Stimulated activated CD8-positive, alpha-beta memory T cell treated with anti-CD3 and anti-CD28 coated beads, Interleukin-15, amount 100 ng/mL, for 24 hours (primary cell): ENCODE measurements at places on chromosomes 2 and 18.

DNA sequence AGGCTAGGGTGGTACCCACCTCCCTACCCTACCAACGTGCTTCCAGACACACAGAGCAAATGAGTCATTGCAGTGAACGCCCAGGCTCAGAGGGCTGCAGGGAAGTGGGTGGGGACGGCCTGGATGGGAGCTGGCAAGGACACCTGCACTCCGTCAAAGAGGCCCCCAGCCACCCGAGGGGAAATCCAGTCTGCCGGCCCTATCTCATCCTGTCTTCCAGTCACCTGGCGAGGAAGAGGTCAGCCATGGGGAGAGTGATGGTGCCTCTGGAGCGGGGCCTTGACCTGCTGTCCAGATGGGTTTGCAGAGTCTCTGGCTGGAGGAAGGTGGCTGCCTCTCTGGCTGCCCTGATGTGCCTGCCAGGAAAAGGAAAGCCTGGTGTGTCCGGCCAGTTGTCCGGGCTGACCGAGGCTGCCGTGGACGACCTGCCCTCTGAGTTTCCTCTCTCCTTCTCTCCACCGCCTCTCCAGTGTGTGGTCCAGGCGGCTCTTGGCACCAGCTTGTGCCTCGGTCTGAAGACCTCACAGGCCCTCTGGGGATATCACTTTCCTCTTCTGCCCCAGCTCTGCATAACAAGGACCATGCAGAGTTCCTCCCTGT, 209.7 kb upstream of the COPS8 start:
- DNase-seq, result no peak

- no peak for DNase-seq
These were observed 107.4 kb upstream of the ID2 start for GRCh38 chr2:8574196-8575037.

DNA sequence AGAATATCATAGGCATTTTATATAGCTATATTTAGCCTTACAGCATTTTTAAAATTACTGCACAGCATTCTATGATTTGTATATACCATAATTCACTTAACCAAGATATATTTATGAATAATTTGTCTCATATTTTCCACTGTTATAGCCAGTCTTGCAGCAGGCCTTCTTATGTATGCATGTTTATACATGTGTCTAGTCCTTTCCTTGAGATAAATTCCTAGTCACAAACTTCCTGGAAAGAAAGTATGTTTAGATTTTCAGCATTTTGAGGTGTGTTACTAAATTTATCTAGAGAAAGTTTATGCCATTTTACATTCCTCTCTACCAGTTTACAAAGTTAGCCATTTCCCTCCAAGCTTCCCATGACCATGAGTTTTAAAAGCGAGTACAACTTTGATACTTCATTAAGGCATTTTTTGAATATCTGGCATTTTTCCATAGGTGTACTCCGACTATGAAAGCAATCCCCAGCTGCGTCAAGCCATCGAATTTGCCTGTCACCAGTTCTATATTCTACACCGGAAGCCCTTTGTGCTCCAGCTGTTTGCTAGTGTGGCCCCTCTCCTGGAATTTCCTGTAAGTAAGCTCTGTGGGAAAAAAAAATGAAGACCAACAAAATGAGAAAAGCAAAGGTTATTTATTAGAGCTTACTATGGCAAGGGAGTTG, 59.4 kb upstream of the RPE start:
- no peak for DNase-seq

DNA sequence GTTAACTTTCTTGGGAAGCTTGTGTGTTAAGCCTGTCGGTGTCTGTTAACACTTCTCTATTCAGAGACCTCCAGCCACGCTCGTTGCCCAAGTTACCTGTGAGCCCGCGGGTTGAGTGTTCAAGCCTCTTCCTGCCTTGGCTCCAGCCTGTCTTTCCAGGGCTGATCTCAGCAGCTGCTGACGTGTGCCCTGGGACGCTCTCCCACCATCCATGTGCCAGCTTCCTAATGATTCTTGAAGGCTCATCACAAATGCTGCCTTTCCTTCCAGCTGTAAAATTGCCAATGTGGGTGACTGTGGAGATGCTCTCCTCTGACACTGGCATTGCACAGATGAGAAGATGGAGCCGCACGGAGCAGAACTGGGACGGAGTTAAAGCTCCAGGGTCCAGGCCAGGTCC, 6.1 kb downstream of the RNF144A start:
- no peak for DNase-seq

GRCh38 chr18:13480571-13481255, 245.6 kb downstream of the FAM210A start:
- DNase-seq, result no peak

DNA sequence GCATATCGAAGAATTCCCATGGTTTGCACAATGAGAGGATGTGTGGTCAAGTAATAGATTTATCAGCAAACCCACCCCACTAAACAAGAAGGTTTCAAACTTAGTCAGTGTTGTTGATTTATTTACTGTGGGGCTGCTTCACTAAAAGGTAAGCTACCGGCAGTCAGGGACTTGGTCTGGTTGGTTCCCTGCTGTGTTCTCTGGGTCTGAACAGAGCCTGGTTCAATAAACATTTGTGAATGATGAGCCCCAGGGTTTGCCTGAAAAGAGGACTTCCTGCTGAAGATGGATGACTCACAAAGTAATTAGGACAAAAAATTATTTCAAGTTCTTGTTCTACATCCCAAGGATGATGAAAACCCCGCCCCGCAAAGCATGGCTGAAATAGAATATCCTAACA, 108.3 kb downstream of the SPP2 start:
- DNase-seq, result no peak

DNA sequence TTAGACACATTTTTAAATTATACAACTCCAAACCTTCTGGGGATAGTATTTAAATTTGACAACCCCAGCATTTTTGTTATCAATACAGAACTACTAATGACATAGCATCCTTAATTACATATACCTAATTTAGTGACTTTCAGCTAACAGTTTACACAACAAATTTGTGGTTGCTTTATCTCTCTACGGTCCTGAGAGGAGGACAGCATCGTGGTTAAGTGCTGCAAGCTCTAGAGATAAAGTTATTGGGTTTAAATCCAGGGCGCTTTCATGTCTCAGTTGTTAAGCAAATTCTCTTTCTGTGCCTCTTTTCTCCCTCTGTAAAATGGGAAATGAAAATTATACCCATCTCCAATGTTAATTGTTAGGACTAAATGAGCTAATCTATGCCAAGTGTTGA, 129.3 kb downstream of the METTL4 start:
- DNase-seq, result no peak

- DNase-seq, result no peak
These were observed at the start of gene ZEB2 for GRCh38 chr2:144519934-144520731. ZEB2 (minus strand) TSS chr2:144520119; CDS start chr2:144517350, 2,769 bp downstream.

- no peak for DNase-seq
These were observed 35.4 kb downstream of the FBXO11 start for GRCh38 chr2:47870641-47871540.

DNA sequence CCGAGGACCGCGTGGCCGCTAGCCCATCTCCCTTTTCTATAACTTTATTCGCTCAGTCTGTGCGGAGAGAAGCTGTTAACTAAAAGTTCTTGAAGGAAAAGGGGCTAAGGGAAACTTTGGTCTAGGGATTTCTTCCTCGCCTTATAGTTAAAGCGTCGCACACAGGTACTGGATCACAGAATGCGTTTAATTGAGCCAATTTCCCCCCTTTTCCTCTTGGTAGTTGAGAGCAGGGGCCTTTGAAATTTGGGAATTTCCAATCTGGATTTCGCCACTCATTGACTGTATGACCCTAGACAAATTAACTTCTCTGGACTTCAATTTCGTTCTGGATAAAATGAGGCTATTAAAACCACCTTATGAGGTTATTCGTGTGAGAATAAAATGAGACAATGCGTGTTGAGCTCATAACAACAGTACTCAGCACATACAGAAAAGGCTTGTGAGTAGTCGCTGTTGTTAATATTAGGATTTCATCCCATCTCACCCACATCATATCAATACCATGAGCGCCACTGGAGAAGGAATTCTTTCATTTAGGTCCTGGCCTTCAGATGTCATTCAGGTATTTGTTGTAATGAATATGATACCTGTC, 763 bp upstream of the OLA1 start:
- no peak for DNase-seq

- no peak for DNase-seq
These were observed 74.0 kb downstream of the ZNF516 start for GRCh38 chr18:76420898-76421684.

GRCh38 chr2:73133566-73134197, 20.9 kb upstream of the RAB11FIP5 start:
- DNase-seq, result no peak

- DNase-seq, result no peak
These were observed 21.1 kb downstream of the ZNF142 start for GRCh38 chr2:218638372-218638771.

DNA sequence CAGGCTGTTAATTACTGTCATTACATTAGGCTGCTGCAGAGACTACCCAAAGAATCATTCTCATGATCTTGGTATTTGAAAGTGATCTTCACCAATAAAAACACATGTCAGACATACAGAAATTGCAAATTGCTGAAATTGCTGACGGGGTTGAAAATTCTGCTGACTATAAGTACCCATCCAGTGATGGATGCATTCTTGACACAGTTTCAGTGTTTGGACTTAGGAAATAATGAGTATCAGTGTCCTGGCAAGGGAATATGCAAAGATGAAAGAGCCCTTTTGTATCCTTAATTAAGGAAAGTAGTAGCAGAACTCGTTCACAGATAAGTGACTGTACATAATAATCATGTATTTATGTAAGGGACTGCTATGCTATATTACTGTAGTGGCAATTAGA, 221.1 kb upstream of the ATP5MC3 start:
- DNase-seq, result no peak

DNA sequence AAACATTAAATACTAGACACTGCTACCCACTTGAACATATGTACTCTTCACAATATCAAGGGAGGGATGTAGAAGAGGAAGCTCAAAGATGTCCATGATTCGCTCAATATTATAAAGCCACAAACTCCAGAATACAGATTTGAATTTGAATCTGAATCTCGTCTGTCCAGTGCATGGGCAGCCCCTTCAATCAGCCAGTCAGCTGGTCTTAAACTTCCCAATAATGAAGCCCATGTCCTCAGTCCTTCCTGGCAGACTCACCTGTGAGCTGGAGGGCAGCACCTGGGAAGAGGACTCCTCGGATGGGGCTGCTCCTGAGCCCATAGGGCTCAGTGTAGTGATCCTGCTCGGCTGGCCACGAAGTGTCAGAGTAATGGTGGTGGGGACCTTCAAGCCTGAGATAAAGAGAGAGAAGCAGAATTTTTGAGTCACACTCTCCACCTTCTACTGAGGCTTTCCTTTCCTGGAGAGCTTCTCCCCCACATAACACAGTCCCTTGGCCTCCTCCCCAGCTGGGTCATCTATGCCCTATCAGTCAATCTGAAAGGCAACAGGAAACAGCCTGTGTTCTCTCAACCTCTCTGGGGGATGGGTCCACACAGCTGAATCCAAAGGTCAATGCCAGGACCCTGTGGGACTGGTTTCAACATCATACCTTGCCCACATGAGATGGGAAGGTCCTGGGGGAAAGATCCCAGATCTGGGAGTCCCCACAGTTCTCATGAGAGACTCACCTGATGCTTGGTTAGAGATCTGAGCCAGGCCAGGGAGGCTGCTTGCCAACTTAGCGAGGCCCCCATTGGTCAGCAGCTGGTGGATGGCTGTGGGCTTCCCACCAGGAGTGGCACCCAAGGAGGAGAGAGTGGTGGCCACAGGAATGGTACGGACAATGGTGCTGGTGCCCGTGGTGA, 36.5 kb downstream of the KANSL3 start:
- no peak for DNase-seq

DNA sequence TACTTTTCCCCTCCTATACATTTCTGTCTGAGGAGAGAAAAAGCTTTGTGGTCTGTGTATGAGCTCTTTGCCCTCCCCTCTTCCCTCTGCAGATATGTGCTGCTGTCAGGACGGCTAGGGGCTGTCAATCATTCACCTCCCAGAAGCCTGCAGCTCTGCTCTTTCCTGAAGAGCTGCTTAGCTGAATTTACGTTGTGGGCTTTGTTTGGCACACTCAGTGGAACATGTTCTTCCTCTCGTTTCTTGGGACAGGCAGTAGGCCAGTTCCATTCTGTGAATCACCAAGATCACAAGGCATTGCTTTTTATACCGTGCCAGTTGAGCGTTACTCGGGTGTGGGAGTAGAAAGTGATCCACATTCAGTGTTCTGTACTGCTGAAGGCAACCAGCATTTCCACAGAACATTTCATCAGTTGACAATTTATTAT, 136.7 kb downstream of the LAMA3 start:
- DNase-seq, result no peak

DNA sequence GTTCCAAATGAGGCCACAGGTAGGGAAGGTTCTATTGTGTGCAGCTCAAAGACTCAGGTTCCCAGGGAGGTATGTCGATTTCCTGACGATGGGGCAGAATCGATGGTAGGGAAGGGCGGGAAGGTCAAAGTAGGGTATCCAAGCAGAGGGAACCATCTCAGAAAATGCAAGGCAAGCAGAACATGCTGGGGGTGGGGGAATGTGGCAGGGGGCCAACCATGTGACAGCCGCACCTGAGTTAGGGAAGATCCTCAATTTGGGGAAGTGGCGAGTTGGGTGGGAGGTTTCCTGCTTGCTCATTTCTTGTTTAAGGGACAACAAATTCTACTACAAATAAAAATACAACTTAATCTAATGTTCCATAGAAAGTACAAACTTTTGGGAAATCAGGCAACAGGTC, 21.7 kb upstream of the GRP start:
- no peak for DNase-seq

DNA sequence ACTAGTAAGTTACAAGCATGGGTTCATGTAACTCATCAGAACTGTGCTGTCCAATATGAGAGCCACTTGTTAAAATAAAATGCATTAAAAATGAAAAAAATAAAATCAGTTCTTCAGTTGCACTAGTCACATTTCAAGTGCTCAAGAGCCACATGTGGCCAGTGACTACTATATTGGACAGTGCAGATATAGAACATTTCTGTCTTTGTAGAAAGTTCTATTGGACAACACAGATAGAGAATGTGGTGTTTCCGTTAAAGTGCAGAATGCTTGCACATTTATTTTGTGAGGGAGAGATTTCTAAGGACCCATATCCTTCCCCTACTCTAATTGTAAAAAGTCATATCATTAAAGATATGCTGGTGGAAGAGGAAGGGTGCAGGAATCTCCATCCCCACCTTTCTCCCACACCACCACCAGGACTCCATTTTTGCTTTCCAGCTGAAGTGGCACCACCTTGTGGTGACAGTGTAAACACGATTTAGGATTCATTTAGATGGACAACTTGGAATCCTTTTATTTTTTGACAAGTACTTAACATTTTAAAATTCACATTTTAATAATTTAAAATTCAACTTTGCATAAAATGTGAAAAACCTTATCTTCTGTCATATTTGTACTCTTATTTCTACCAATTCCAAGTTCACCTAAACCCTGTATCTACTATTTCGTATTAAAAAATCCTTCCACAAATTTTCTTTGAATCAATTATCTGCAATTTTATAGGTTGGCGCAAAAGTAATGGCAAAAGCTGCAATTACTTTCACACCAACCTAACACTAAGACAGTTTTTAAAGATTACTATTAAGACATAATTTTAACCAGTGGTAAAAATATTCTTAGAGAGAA, 9.4 kb upstream of the CD302 start:
- no peak for DNase-seq

DNA sequence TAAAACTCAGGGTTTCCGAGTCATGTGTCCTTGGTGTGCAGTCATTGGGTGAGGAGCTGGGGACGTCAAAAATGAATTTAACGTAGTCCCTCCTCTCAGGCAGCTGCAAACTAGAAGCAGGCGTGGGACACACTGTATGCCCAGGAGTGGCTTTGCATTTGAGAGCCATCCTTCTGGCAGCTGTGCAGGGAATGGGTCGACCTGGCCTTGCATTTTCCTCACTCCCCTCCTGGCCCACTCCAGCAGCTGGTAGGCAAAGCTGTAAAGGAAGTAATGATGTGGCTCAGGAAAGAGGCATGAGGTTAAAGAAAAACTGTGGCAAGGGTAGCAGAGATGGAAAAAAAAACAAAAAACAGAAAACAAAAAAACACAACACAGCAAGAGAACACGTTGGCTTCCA, 46.5 kb downstream of the RNF144A start:
- DNase-seq, result no peak
